ENCODE measurements at places on chromosomes 2 and 18.

DNA sequence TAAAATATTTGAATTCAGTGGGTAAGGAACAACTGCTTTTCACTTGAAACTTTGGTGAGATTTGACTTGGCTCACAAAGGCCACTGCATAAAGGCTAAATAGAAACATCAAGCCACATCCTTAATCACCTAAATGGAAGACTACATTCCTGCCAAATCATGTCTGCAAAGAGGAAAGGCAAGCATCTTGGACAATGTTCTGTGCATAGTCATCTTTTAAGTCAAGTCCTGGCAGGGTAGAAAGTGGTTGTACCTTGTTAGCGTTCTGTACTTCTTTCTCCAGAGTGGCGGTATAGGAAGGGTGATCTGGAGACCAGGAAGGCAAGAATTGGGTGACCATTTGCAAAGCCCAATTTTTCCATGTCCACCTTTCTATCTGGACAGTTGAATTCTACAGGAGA, 121.4 kb upstream of the SLC14A2 start:
- no peak for DNase-seq

DNA sequence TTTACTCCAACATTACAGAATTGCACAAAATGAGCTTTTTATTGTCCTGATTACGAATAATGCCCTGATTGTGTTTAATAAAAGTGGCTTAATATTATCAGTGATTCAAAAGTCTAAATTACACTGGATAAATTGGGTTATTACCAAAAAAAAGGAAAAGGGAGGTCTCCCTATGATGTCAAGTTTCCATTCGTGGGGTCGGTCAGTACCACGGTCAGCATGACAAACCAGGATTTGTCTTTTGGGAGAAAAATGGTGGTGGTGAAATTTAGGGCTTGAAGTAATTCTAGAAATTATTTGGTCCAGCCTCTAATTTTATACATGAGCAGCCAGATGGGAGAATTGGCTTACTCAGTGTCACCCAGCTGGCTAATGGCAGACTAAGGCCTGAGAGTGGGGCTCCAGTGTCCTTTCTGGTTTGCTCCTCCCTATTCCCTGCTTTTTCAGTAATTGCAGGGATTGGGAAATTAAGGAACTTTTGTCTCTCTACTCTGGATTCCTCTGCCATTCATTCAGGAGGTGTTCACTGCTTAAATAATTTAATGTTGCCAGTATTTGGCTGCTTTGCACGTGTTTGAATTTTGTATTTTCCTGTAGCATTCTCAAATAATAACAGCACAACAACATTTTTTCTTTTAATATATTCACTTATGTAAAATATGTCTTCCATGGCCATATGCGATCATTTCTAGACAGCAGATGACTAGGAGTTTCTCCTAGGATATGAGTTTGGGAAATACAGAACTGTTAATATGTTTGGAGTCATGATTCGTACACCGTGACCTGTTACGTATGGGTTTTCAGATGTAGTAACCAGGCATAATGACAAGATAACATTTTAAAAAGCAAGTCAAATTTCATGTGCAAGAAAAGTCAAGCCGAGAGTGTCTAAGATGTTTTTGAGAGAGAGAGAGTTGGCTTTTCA, 128.9 kb upstream of the NOSTRIN start:
- no peak for DNase-seq

DNA sequence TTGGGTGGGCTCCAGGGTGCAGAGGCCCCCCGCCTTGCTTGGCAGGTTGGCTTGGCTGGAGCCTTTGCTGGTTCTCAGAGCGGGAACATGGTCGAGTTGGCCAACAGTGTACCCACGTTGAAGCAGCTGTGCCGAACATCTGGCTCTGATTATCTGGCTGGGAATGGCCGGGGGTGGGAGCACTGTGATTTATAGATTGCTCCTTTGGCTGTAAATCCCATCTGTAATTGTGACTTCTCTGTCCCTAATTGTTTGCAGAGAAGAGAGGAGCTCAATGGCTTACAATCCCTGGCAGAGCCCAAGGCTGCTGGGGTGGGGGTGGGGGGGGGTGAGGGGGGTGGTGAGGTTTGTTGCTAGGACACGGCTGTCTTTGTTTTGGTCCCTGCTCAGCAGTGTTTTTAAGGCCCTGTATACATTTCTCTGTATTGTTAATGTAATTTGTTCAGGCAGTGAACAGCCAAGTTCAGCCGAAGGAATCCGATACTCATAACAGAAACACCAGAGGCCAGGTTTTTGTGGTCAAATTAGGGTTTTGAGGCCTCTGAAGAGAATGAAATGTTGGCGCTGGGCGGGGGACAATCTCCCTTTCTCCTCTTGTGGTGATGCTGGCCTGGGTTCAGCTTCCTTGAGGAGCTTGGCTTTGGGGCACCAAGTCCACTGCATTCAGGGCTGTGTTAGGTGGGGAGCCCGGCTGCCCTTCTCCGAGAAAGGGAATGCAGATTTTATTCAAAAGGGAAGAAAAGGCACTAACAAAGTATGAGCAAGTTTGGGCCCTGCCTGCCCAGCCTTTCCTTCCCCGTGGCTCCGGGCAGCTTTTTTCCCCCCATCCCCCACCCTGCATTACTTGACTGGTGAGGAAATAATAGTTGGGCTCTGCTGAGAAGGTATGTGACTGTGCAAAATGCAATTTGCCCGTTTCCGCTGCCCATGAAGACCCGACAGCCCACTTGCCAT, 82.5 kb downstream of the TCF7L1 start:
- DNase-seq = peak; percentile 92

GRCh38 chr2:145464866-145465265, 944.9 kb upstream of the ZEB2 start:
- no peak for DNase-seq

DNA sequence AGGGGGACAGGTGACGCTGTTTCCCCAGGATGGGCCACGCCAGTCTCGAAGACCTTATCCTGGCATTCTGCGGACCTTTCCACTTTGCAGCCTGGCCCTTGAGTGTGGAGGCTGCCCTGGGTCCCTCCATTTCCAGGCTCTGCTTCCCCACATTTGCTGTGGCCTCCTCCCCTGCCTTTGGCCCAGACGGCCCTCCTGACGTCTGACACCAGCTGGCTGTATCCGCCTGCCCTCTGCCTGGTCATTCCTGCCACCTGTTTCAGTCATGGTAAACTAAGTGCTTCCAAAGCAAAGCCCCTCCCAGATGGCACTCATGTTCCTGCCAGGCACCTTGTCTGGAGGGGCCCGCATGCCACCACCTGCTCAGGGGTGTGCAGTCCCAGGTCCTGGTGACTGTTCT, 95.1 kb downstream of the ASB1 start:
- no peak for DNase-seq

DNA sequence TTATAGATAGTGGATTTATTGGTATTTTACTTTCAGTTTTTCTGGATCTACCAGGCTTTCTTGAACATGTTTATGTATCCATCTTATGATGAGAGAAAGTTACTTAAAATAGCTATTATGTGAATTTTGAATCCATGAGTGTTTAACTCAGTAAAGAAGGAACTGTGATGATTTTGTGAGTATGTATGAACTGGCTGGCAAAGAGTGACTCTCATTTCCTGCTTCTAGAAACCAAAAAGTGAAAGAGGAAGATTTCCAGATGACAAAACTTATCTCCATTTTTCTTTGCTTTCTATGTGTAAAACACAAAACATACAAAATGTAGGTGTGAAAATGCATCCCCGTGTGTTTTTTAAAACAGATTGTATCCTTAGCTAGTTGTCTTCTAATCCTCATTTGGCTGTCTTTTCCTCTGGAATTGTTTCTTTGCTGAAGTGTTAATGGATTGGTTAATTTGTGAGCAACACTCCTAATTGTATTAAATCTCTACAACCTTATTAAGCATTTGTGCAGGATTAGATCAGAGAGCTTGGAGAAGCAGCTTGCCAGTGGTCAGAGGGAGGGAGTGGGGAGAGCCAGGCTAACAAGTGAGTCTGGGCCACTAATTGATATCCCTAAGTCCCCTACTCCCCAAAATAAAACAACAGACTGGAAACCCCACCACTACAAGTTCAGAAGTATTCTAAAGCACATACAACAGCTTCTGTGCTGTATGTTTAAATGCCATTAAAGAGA, 23.9 kb downstream of the PTPRM start:
- DNase-seq = no peak

Data from fibroblast of skin of left biceps (primary cell).